ENCODE measurements at places on chromosomes 1 and 21.

- no peak for DNase-seq
Measured at GRCh38 chr21:35482933-35483662, 434.0 kb upstream of the RUNX1 start.

DNA sequence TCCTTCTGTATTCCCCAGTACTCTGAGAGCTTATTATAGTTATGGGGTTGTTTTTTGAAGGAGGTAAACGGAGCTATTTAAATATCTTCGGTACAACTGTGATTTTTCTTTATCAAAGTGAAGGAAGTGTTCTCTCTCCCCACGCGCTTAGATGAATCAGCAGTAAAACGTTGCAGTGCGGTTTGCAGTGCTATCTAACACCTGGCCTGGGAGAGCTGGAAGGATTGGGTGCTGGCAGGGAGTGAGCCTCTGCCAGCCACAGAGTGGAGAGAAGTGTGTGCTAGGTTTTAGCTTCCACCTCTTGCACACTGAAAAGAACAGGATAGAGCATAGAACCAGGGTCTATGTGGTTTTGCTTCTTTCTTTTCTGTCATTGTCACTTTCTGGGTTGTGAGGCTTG, 165.9 kb downstream of the SDCCAG8 start:
- DNase-seq, result peak; percentile 16

DNA sequence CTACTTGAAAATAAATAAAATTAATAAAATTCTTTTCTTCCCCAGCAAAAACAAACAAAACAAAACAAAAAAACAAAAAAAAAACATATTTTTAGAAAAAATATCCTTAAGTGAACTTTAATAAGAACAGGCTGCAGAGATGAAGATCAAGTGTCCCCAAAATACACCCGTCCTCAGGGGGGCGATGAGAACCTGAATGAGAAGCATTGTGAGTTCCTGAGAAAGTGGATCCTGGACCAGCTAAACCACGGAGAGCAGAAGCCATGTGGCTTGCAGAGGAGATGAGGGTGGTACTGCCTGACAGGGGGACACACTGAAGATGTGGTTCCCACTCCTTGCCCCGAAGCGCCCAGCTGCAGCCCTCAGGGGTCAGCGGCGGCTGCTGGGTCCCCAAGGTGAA, 89.3 kb downstream of the ITPKB start:
- no peak for DNase-seq

DNA sequence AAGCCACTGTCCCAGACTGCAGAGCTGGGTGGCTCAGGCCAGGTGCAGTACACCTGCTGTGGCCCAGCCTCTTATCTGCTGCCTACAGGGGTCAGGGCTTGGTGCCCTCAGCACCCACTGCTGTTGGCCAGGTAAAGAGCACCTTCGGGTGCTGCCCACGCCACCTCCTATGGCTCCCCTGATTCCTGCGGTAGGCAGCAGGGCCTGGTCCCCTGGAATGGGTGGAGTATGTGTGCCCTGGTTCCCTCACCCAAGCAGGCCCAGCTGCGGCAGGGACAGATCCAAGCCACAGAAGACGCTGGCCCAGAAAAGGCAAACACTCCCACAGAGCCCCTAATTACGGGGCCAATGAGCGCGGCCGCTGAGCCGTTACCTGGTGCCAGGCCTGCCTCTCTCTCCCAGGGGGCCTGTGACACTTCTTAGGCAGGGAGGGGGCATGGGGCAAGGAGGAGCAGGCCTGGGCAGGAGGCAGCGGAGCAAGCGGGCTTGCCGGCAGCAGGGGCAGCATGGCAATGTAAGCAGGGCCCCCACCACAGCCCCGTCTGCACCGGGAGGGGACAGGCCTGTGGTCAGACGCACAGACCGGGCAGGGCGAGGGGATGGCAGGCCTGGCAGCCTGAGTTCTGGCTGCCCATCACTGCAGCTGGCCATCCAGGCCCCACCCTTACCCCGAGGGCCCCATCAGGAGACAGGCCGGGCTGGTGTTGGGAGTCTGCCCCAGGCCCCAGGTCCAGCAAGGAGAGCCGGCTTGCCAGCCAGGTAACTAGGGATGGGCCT, 19.0 kb downstream of the ESPN start:
- no peak for DNase-seq

- no peak for DNase-seq
Measured at GRCh38 chr1:112006416-112007025, 17.1 kb upstream of the KCND3 start.

Data from activated CD4-positive, alpha-beta T cell treated with anti-CD3 and anti-CD28 coated beads, Interleukin-2, amount 50 U/mL, for 4 hours (primary cell).